ENCODE measurements at places on chromosomes 7 and 10.

GRCh38 chr7:132353936-132354335 is 222.3 kb downstream of the PLXNA4 start:
- no peak for DNase-seq

DNA sequence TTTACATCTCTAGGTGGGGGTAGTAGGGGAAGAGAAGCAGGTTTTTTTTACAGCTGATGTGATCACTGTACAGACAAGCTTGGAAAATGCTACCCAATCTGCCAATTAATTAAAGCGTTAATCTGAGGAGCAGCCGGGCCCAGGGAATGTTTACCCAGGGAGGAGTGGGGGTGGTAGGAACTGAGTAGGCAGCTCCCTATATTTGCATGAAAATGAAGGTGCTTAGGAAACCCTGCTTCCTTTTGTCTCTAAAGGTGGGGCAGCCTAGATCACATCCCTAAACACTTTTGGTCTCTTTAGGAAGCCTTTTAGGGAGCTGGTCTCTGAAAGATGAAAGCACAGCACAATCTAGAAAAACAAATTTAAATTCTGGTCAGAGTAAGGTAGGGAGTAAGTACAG is 53.0 kb upstream of the NFKB2 start:
- no peak for DNase-seq

DNA sequence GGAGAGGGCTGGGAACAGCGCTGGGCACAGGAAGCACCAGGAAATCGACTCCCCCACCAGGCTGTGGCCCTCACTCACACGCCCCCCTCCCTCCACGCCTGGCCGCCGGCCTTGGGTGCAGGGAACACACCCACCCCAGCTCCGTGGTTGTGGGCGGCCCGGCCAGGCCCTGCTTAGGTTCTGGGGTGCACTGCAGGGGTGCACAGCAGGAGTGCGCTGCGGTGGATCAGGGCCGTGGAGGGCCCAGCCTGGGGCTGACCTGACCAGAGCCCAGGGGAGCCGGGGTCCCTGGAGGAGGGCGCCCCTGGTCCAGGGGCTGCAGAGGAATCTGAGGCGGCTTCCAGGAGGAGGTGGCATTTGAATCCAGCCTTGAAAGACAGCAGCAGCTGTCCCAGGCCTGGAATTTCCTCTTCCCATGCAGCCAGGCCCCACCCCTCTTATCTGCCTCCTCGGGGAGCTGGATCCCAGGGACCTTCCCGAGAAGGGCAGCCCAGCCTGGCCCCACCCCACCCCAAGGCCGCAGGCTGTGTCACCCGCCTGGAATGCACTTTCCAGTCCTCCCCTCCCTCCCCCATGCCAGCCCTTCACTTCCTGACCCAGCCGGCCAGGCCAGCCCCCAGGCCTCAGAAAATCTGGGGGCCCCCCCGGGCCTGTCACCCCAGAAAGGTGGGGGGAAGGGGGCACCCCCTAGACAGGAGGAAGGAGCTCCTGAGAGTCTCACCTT is 18.4 kb upstream of the PDGFA start:
- DNase-seq: no peak

DNA sequence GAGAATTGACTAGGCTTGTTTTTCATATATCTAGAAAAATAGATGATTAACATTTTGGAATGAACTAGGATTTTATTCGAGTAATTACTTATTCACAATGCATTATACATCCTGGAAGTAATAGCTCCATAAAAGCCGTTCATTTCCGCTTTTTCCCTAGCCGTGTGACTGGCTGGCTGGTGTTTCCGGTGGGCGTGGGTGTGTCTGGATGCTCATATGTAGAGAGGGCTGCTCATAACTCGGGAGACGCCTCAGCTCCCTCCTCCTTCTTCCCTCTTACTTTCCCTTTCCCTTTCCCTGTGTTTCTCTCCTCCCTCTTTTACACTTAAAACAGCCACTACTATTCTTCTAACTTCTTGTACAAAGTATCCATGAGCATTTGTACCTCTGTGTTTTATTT is 187.7 kb upstream of the VSTM2A start:
- no peak for DNase-seq

- DNase-seq: no peak
Observed at GRCh38 chr7:46715579-46715978, 794.5 kb upstream of the IGFBP3 start.

- DNase-seq: no peak
Observed at GRCh38 chr10:67819768-67820204, 18.2 kb downstream of the DNAJC12 start.

DNA sequence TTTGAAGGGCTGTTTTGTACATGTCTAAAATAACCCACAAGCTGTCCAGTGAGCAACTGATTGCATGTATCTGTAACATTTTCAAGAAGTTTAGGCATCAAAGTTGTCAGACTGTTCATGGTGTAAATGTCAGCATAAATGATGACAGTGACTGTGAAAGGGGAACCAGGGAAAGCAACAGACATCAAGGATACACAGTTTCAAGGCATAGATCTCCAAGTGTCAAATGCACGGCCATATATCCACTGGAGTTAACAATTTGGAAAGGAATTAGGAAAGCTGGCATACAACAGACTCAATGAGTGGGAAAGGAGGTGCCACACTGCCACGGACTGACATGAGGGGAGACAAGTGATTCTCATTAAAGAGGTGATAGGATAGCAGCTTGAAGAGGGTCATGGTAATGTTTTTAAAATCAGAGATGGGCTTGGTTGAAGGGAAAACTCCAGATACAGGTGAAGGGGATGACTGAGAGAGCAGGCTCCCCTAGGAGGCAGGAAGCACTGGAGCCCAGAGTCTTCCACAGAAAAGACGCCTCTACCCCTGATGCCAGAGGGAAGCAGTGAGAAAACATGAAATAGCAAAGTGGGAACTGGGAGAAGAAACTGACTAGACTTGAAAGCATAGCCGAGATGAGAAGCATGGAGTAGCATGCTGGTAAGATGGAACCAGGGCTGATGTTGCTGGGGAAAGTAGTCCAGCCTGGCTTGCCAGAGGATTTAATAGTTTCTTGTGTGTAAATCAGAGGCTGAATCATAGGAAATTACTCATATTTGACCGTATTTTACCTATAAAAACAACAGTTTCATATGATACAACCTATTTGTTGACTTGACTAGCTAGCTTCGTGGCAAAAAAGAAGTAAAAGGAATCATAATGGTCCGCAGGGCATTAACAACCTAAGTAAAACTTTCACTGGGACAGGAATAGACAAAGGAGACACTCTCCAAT is 18.6 kb downstream of the NSMCE4A start:
- no peak for DNase-seq
